HL-60 (cell line): ENCODE measurements at places on chromosomes 2 and 18.

DNA sequence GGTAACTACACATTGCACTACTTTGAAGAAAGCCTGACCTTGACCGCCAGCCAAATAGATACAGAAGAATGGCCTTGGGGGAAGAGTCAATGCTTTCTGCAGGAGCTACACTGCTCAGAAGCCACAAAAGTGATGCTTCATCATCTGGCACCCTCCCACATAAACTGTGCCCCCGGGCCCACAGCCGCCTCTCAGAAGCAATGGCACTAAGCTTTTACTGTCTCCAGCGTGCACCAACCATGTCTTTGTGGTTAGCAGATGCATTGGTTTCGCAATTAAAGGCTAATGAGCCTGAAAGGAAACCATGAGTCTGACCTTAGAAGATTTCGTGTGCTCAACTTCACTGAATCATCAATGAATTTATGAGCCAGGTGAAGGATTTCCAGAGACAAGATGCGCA is 209.4 kb upstream of the TRIB2 start:
- peak; percentile 94 for DNase-seq

- DNase-seq = no peak
These were observed 37.9 kb downstream of the GDF7 start for GRCh38 chr2:20704886-20705285.

- DNase-seq = no peak
These were observed 43.7 kb upstream of the VWC2L start for GRCh38 chr2:214367171-214367570.

DNA sequence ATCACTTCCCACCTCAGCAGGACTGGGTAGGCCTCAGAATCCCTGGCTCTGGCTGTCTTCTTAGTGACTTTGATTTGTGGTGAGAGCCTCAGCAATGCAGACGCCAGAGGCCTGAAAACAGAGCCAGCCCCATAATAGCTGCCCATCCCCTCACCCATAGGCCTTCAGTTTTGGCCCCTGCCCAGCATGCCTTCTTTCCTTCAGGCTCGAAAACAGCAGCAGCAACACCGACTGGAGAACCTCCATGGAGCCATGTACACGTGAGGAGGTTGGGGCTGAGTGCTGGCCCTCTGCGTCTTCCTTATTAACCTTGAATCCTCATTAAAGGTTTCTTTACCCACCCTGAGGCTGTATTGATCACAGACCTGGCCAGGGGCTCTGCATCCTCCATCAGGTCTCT is 1.7 kb downstream of the RNF181 start:
- DNase-seq = no peak

DNA sequence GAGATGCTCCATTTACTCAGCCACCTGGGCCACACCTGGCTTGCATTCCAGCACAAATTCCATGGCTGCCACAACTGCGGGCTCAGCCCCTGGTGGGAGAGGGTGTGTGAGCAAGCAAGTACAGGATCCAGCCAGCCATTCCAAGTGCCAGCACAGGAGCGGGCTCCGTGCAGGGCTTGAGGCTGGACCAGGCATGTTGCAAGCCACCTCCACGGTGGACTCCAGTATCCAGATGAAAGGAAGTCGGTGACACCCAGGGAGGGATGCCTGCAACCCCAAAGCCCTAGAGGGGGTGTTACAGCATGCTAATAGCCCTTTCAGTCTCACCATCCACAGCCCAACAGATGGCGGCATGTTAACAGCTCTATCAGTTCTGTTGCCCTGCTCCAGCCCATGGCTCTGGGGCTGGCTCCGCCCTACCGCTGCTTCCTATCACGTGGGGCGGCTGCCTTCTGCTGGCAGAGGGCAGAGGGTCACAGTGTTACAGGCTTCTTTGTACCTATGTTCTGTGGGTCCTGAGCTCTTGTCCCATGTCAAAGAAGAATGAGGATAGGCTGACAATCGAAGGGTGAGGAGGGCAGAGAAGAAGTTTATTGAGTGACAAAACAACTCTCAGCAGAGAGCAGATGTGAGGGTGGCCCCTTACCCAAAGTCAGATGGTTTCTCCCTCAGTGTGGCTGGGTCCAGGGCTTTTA is 11.7 kb upstream of the GORASP2 start:
- DNase-seq = no peak

GRCh38 chr18:34730774-34731173 is 20.7 kb downstream of the DTNA start:
- no peak for DNase-seq

GRCh38 chr2:182763311-182763912 is 47.4 kb downstream of the DNAJC10 start:
- peak; percentile 7 for DNase-seq

GRCh38 chr18:37783771-37784170 is 218.2 kb upstream of the CELF4 start:
- no peak for DNase-seq

GRCh38 chr18:48195787-48196186 is 213.4 kb downstream of the ZBTB7C start:
- DNase-seq = no peak

- no peak for DNase-seq
These were observed 92.8 kb downstream of the AKAIN1 start for GRCh38 chr18:5104246-5104645.

DNA sequence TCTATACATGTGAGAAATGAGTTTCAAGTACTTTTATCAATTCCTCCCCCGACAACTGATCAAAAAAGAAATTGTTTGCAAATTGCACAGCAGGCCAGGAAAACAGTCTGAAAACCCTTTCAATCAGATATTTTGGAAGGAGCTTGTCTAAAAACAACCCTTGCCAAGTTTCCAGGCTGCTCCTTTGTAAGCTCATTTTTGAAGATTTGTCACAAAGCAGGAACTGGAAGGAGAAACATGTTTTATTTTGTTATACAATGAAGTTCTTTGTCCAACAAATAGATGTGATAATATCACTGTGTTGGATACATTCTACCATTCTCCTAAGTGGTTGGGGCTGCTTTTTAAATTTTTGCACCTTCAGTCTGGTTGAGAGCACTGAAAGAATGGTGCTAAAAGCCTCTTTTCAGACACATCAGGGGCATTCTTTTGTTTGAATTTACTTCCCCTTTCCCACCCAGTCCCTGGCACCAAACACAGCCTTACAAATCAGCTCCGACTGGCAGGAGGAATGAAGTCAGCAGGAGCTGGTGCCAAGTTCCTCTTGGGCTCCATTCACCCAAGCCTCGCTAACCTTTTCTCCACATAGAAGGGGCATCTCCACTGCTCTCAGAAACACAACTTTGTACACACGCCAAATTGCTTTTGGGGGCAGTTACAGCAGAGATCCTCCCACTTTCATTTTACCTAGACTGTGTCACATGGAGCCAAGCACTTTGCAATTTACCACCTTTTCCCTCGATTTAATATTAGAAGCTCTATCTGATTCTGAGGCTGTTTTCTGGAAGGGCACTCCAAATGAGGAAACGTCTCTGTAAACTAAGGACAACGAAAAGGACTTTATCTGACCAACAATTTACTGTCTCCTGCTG is 88.0 kb downstream of the C1D start:
- no peak for DNase-seq

GRCh38 chr18:79898952-79899608 is 52.4 kb downstream of the SLC66A2 start:
- no peak for DNase-seq

DNA sequence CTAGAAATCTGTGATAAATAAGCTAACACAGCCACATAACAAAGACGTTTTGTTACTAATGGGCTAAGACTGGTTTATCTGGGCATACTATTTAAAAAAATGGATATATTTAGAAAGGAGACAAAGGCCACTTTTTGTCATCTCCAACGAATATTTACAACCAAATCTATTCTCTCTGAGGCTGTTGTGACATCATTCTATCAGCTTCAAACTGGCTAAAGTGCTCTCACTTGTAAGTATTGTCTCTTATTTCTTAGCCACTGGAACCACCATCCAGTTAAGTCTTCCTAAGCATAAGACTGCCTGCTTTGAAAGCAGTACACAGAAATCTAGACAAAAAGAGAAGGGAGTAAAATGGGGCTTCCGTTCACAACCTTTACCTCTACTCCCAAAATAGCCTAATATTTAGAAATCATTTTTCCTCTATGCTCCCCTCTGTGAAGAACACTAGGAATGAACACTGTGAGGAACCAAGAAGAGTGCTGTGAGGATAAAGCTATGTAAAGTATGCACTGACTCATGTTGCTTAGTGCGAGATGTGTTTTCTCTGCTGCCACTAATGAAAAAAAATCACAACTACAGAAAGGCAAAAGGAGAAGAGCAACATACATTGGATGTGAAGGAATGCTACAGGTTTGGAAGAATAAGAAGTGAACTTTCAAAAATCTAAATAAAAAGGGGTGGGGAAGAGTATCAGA is 264.1 kb downstream of the EXOC6B start:
- DNase-seq = no peak

DNA sequence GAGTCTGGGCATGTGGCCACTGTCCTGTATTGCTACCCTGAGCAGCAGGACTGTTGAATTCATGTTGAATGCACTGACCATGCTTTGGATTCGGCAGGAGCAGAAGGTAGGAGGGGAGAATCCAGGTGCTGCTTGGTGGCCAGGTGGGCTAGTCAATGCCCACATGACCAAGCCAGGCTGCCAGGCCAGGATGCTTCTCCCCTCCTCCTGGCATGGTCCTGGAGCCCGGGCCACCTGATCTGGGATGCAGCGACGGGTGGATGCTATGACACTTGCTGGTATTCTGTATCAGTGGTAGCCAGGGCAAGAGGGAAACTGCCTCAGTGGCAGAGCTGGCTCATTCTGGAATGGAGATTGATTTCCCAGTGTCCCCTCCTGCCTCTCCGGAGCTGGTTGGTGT is 14.8 kb upstream of the SIX2 start:
- no peak for DNase-seq

- no peak for DNase-seq
These were observed 245.0 kb downstream of the FAM210A start for GRCh38 chr18:13481331-13481730.

- DNase-seq = no peak
These were observed 279.2 kb downstream of the PTPRM start for GRCh38 chr18:7846335-7846734.

- DNase-seq = no peak
These were observed 88.4 kb downstream of the UGGT1 start for GRCh38 chr2:128179461-128179755.

GRCh38 chr2:27729198-27729597 is 42.3 kb upstream of the MRPL33 start:
- DNase-seq = no peak

DNA sequence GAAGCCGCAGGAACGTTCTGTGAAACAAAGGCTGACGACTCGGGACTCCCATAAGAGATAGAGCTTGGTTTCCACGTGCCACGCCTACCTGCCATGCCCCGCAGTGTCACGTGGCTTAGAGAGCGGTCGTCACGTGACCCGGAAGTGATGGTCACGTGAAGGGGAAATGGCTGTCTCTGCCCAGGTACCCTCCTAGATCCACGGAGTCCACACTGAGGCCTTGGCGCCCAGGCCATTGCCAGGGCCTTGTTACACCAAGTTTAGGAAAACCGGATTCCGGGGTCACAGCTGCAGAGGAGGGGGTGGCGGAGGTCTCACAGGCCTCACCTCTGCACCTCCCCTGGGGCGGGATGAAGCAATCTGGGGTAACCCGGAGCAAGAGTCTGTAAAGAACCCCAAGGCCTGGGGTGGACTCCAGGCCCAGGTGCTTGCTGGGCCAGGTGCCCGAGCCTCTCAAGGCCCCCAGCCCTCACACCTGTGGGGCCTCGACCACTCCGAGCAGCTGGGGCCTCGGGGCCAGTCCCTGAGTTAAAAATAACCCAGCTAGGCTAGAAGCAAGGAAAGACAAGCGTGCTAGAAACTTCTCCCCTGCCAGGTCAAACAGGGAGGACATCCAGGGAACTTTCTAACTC is 113.5 kb upstream of the ZNF236 start:
- no peak for DNase-seq

DNA sequence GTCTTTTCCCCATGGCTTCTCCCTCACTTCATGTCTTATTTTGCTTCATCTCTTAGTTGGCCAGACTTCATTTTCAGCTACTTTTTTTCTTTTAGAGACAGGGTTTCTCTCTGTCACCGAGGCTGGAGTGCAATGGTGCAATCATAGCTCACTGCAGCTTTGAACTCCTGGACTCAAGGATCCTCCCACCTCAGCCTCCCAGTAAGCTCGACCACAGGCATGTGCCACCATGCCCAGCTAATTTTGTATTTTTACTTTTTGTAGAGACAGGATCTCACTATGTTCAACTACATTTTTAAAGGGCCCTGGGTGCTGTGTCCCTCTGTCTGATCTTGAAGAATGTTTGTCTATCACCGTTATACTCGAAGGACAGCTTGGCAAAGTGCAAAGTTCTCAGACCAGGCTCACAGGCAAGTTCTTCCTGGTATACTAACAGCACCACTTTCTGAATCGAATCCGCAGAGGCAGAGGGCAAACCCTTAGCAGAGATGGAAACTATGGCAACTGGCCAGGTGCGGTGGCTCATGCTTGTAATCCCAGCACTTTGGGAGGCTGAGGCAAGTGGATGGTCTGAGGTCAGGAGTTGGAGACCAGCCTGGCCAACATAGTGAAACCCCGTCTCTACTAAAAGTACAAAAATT is 60.9 kb downstream of the SOWAHC start:
- DNase-seq = no peak

- DNase-seq = no peak
These were observed 32.5 kb downstream of the R3HDM1 start for GRCh38 chr2:135563793-135564192.

- no peak for DNase-seq
These were observed 14.1 kb downstream of the EMX1 start for GRCh38 chr2:72931280-72931910.

- no peak for DNase-seq
These were observed 899 bp upstream of the PELI1 start for GRCh38 chr2:64145119-64145518.

- no peak for DNase-seq
These were observed 69.8 kb downstream of the ARHGEF33 start for GRCh38 chr2:38959466-38959865.

DNA sequence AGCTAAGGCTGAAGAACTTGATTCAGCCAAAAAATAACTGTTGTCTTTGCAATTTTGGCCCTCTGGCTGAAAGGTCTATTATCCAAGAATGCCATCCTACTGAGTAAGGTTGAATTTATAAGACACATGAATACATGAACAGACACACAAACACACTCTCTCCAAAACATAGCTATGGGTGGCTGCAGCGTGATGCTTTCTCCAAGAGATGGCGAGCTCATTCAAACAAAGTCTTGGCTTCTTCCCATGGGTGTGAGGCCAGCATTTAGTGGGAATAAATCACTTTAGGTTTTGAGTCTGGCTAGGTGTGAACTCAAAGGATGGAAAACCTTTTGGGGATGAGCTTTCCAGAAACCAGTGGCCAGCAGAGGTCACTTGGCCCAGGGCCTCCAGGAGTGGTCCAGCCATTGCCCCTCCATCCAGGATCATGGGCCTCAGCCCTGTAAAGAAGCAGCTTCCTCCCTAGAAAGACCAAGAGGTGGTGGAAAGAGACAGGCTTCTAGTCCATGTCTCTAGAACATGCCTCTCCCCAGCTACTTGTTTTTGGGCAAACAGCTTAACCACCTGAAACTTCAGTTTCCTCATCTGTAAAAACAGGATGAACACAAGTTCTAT is 11.0 kb upstream of the OSR1 start:
- DNase-seq = no peak

- DNase-seq = no peak
These were observed 7.0 kb upstream of the NXPH2 start for GRCh38 chr2:138787053-138787666.

GRCh38 chr2:113324684-113325160 is 46.0 kb upstream of the PAX8 start:
- DNase-seq = no peak
